ENCODE measurements at places on chromosomes 1 and 21.

DNA sequence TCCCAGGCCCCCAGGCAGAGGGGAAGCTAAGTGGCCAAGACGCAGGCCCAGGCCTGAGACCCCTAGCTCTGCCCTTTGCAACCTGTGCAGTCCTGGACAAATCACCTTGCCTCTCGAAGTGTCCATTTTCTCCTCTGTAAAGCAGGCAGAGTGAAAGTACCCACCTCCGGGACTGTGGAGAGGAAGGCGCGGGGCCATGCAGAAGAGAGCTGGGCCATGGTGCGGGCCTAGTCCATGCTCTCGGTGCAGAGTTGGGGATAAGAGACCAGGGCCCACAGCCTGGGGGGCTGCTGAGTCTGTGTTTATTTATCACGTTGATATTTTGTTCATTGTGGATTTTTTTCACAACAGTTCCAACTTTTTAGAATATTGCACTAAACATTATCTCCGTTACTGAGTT, 160.2 kb upstream of the VAMP3 start:
- DNase-seq, result no peak

DNA sequence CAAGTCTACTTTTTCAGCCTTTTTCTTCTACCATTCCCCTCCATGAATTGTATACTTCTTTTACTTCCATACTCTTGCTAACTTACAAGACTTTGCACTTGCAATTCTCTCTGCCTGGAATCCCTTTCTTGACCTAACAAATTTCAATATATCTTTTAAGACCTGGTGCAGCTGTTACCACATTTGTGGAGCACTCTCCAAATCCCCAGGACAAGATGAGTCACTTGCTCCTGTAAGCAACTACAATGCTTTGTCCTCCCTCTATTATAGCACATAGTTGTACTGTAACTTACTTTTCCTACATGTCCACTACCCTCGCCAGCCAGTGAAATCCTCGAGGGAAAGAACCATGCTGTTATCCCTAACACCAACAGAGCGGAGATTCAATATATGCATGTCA, 43.1 kb downstream of the WARS2 start:
- DNase-seq, result no peak

GRCh38 chr1:87122243-87122642, 206.4 kb upstream of the LMO4 start:
- no peak for DNase-seq

GRCh38 chr1:201457508-201457960, 11.5 kb downstream of the PHLDA3 start:
- no peak for DNase-seq

DNA sequence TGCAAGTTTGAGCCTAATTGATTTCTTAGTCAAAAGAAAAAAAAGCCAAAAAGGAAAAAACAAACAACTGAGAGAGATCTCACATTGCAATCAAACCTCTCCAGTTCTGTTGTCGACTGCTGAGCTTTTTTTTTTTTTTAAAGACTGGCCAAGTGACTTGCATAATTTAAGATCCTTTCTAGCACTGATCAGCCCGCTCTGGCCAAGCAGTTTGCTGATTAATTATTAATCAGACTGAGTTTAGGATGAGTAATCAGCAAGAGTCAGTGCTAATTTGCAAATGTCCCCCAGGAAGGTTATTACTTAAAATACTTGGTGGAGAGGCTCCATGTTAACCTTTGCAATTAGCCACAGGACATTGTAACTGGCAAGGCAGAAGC, 39.3 kb downstream of the HMGB4 start:
- no peak for DNase-seq

GRCh38 chr21:39715804-39716397, 29.1 kb upstream of the IGSF5 start:
- DNase-seq, result peak; percentile 4

- DNase-seq, result no peak
Measured at GRCh38 chr1:231576804-231577718, 48.6 kb downstream of the TSNAX start.

DNA sequence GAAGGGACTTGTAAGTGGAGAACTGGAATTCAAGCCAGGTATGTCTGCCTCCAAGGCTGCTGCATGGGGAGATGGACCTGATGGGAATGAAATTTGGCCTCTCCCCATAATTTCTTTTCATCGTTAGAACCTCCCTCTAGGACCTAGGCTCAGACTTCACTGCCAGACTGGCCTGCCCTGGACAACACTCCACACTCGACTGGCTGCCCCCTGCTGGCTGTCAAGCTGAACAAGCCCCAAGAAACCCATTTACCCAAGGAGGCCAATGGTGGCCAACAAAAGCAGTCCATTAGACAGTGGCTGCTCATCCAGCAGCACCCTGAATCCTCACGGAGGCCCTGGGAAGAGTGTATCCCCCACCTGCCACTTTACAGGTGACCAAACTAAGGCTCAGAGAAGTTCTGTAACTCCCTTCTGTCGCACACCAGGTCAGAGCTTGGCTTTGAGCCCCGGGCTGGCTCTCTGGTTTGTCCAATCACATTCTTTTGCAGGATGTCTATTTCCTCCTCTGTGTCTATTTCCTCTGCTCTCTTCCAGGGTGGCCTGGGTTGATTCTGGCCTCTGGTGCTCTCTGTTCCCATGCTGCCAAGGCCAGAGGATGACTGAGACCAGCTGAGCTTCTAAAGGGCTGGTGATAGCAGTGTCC, 3.8 kb downstream of the RNF186 start:
- peak; percentile 28 for DNase-seq

- no peak for DNase-seq
Measured at GRCh38 chr1:246398126-246398813, 108.8 kb downstream of the SMYD3 start.
